Epithelial cell of proximal tubule (primary cell): ENCODE measurements at places on chromosomes 2 and 18. TPM values are rescaled to one million over a fixed set of nuclear protein-coding genes. Genes with fewer than 3 reads are reported as not detected.

GAL3ST2 gene
- 0.22 TPM in 1 of 2 replicates, not detected in the other for total RNA-seq

ZSWIM2 gene
- total RNA-seq: not detected in 2 replicates

- DNase-seq: no peak
Observed at GRCh38 chr2:190250421-190250820, 69.2 kb downstream of the HIBCH start.

GRCh38 chr2:172098287-172098649, 4.4 kb downstream of the DLX2 start:
- DNase-seq: no peak

GRCh38 chr18:48827291-48828193, 123.2 kb downstream of the SMAD7 start:
- no peak for DNase-seq
